Psoas muscle (tissue), 8 donors: ENCODE measurements at places on chromosomes 1 and 21. TPM values are rescaled to one million over a fixed set of nuclear protein-coding genes. Genes with fewer than 3 reads are reported as not detected.

DNA sequence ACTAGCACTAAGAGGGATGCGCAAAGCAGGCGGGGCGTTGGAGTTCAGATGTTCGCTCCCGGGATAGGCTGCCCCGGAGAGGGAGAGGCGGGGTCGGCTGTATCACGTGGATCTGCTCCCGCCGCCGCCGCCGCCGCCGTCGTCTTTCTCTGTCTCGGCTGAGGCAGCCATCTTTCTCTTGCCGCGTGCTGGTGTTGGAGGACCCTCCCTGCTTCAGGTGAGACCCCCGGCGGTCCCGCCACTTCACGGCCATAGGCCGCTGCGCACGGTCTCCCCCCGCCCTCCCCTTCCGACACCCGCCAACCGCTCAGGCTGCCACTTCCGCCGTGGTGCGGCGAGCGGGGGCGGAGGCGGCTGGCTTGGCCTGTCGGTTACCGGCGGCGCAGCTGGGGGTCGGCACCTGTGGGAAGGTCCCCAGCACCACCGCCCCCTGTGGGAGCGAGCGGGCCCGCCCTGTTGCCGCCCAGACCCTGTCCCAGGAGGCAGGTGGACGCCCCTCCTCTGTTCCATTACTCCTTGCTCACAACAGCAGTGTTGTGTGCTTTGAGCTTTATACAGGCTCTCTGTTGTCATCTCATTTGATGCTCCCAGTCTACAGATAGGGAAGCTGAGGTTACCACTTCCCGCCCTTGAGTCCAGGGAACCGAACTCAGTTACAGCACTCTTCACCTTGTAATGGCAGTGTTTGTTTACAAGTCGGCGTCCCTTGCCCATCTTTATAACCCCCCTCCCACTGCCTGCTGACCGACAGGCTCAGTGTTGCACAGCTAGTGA, at the start of gene BTF3L4:
BTF3L4 (plus strand) TSS at position 133 of the 774 bp plus-strand sequence. CDS start 3,553 bp downstream, outside the sequence.
- DNase-seq = peak; percentile 94

GRCh38 chr1:116931016-116931918, 21.6 kb downstream of the PTGFRN start:
- DNase-seq = no peak

GRCh38 chr1:227395426-227396028, 77.2 kb upstream of the CDC42BPA start:
- no peak for DNase-seq

DNA sequence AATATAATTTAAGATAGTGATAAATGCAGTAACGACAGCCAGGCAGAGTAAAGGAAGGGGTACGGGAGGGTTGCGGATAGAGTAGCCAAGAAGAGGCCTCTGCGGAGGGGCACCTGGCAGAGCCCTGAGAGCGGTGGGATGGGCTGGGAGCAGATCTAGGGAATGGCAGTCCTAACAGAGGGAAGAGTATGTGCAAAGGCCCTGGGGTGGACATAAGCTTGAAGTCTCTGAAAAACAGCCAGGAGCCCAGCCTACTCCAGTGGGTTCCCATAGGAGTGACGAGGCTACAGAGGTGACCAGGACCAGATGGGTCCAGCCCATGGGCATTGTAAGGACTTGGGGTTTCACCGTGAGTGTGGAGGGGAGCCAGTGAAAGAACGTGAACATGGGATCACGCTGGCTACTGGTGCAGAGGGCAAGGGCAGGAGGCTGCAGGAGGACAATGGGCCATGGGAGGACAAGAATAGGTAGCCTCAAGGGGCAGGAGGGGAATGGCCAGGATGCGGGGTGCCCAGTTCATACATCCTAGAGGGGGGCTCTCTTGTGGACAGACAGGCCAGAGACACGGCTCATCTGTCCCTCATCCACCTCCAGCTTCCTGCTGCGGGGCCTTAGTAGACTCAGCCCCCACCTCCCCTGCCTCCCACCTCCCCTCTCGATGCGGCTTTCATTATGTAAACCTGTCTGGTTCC, 185.7 kb upstream of the VAMP3 start:
- no peak for DNase-seq

The ZNF281 gene
- total RNA-seq = 14.0 TPM

The RNF207 gene
- 3.4 TPM for total RNA-seq
